RPMI7951 (cell line): ENCODE measurements at places on chromosomes 1 and 21. TPM values are rescaled to one million over a fixed set of nuclear protein-coding genes. Genes with fewer than 3 reads are reported as not detected.

OLFML2B gene
- total RNA-seq: 15.0 and 20.3 TPM in 2 replicates

- no peak for DNase-seq
These were observed 16.8 kb upstream of the GPR157 start for GRCh38 chr1:9145714-9146113.

ALPL gene
- 1.3 and 3.4 TPM in 2 replicates for total RNA-seq

EXTL1 gene
- total RNA-seq: 2.2 and 4.1 TPM in 2 replicates

DNA sequence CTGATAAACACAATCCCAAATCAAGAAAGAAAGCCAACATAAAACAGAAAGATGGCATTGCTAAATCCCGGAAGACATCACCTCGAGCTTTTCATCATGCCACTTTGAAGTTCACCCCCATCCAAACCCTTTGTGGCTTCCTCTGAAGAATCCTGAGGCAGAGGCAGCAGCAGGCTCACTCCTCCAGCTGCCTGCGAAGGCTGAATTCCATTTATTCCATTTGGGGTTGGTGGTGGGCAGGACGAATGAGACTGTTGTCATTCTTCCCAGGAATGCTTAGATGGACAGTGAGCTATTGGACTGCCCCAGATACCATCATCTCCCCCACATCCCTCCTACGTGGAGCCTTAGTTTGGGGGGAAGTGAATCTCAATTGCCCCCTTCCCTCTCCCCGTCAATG lies 437.5 kb downstream of the SMYD3 start:
- no peak for DNase-seq

- DNase-seq: no peak
These were observed 785.7 kb downstream of the ADGRL2 start for GRCh38 chr1:82586473-82586872.

- DNase-seq: no peak
These were observed 53.4 kb downstream of the GALNT2 start for GRCh38 chr1:230120289-230120920.

PLEKHG5 gene
- total RNA-seq: 0.60 and 1.3 TPM in 2 replicates
